ENCODE measurements at places on chromosomes 5 and 9.

DNA sequence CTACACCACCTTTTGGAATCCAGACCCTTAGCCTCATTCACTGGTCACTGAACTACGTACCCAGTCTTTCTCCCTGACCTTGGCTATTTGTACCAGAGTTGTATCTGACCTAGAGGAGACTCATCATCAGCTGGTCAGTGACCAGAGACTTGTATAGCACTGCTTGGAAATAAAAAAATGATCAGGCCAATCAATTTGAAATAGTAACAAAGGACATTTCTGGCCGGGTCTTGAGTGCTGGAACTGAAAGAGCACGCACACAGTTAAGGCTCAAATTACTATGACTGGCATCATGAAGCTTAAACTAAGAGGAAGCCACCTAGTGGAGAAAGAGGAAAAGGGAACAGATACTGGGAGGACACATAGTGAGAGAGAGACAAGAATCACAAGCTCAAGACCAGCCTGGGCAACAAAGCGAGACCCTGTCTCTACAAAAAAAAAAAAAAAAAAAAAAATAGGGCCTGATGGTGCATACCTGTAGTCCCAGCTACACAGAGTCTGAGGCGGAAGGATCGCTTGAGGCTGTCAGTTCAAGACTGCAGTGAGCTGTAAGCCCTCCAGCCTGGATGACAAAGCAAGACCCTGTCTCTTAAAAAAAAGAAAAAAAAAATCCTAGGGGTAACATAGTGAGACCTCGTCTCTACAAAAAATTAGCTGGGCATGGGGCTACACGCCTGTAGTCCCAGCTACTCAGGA lies 12.8 kb upstream of the SRP19 start:
- no peak for DNase-seq

DNA sequence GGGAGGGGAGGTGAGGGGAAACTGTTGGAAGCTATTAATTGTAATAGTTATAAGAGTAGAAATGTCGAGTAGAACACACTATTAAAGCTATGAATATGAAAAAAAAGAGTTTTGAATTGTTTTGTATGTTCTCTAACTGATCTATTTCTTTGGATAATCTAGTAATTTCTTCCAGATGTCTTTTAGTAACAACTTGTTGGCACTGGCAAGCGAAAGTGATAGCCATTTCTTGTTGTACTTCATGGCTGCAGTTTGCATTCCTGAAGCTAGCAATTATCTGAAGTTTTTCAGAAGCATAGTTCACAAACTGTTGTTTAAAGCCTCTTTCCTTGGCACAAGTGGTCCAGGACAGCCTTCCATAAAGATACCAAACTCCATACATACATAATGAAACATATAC lies 49.4 kb upstream of the SPATA31C2 start:
- DNase-seq: no peak

- DNase-seq: no peak
Observed at GRCh38 chr5:127820910-127821553, 117.8 kb downstream of the CCDC192 start.

DNA sequence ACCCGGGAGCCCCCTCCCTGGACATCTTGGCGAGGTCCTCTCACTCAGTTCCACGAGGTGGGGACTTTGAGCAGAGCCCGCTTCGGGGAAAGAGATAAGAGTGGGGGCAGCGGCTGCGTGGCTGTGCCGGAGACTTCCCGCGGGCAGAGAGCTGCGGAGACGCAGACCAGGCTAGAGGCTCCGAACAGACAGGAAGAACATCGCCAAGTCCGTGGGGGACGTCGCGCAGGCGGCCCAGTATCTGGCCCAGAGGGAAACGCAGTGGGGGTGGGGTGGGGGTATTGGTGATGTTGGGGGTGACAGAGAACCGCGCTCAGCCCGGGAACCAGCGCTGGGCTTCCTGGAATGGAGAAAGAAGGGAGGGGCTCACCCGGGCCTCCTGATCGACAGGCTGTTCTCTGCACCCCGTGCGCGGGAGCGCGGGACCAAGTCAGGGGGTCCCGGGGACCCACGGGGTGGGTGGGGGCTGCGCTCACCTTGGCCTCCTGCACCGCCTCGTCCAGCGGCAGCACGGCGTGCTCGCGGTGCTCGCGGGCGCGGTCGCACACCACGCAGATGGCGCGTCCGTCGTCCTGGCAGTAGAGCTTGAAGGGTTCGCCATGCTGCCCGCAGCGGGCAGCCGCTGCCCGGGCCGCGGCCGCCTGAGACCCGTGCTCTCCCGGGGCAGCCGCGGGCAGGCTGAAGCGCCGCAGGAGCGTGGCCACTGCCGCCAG lies 727 bp downstream of the TRIM7 start:
- no peak for DNase-seq

- DNase-seq: no peak
Observed at GRCh38 chr5:978054-978453, 30.5 kb upstream of the NKD2 start.

DNA sequence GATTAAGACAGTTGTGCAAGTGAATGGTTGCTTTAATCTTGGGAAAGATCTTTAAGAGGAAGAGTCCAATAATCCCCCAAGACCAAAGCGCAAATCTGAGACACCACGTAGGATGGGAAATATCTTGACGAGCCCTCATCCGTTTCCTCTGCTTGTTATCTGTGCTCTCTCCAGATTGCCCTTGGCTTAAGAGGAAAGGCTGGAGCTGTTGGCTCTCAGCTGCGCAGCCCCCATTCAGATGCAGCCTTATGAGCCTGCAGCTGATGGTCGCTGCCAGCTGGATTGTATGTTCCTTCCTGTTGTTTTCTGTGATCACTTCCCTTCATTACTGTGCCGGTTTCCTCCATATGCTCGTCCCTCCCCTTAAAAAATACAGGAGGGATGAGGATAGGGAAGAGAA lies 47.7 kb downstream of the PWWP2A start:
- no peak for DNase-seq
